Activated CD4-positive, alpha-beta memory T cell treated with anti-CD3 and anti-CD28 coated beads for 36 hours (primary cell): ENCODE measurements at places on chromosomes 3 and 15.

- no peak for DNase-seq
These were observed 103.8 kb upstream of the GALNT15 start for GRCh38 chr3:16070707-16071106.

DNA sequence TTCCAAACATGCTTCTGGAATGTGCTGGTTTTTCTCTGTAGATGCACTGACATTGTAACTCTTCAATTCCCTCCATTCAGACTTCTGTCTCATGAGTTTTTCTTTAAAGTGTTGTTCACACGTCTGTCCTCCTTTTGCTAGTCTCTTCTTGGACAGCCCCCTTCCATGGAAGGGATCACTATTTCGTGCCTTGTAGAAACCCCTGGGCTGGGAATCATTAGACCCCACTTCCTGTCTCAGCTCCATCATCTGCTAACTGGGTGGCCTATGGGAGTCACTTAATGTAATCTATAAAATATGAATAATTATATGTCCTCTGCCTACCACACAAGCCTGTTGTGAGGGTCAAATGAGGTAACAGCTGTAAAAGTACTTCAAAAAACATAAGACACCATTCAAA is 110.6 kb downstream of the THSD4 start:
- DNase-seq: no peak

GRCh38 chr3:71579935-71580406 is 3.6 kb downstream of the FOXP1 start:
- peak; percentile 12 for DNase-seq

DNA sequence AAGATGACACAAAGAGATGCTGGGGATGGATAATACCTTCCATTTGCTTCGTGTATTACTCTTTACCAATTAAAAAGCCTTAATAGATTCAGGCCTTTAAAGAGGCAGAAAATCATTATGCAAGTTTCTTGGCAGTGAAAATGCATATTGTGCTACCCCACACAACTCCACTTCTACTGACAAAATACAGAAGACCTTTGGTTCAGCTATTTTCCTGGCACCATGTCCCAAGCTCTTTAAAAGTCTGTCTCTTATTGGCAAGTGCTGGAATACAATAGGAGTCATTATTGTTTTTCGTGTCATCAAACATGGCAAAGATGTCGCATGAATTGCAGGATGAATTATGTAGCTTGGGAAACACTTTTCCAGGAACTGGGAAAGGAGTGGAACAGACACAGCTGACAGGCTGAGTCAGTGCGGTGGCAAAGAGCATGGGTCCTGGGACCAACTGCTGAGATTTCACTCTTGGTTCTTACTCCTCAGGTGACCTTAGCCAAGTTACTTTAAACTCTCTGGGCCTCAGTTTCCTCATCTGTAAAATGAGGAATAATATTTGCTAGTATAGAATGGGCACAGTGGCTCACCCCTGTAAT is 5.5 kb upstream of the TSPAN3 start:
- no peak for DNase-seq

DNA sequence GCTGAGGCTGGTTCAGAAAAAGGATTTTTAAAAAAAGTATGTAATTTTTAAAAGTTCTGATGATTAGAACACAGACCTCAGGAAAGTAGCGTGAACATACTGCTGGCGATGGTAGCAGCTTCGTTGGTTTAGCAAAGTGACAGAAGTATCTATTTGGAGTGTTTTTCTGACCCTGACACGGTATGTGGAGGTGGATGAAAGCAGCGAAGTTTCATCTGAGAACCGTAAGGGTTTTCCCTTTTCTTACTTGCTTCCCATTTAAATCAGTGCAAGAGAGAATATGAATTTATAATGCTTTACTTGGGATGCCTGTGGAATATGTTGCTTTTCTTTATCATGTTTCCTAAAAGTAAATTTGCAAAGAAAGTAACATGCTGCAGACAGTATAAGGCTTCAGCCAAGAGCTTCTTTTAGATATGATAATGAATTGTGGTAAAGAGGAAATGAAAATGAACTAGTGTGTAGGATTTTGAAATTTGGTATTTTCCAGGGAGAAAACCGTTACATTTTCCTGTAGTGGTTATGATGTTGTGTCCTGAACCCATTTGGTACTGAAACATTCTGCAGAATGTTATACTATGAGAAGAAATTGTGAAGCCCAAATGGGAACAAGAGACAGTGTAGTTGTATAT is 3.9 kb downstream of the CHST2 start:
- no peak for DNase-seq

DNA sequence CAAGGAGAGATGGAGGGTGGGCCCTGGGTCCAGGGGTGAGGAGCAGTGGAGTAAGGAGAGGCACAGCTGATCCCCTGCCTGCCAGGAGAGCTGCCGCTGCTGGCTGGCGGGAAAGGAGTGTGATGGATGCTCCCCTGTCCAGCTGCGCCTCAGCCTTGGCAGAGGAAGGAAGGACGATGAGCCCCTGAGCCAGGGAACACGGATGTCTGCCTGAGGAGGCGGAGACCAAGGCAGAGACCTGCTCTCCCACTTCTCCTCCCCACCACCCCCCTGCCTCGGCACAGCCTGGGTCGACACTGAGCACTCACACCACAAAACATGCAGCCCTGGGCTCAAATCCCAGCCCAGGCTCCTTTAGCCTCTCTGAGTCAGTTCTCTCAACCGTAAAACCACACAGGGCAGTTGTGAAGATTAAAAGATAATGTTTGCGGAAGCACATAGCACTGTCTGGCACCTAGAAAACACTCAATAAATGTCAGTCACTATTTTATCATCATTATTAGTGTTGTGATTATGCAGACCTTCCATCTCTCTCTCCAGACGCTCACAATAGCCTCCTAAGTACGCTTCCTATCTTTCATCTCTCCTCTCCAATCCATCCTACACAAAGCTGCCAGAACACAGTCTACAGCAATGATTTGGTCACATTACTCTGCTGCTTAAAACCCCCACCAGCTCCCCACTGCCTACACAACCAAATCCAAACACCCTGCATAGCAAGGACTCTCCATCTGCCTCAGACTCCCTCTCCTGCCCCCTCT is 52.2 kb downstream of the SEMA5B start:
- peak; percentile 23 for DNase-seq

DNA sequence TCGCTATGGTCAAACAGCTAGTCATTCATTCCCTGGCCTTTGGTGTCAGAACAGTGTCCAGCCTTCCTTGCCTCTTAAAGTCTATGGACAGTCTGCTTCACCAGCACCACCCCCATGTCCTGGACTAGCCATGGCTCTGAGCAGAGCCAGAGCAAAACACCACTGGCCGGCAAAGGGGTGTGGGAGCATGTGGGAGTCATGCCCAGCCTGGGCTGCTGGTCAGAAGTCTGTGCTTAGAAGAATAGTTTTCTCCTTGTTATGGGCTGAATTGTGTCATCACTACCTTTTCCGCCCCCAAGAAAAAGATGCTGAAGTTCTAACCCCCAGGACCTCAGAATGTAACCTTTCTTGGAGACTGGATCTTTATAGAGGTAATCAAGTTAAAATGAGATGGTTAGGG is 132.9 kb upstream of the LPP start:
- DNase-seq: no peak

GRCh38 chr15:81049835-81050234 is 49.1 kb downstream of the TLNRD1 start:
- no peak for DNase-seq

DNA sequence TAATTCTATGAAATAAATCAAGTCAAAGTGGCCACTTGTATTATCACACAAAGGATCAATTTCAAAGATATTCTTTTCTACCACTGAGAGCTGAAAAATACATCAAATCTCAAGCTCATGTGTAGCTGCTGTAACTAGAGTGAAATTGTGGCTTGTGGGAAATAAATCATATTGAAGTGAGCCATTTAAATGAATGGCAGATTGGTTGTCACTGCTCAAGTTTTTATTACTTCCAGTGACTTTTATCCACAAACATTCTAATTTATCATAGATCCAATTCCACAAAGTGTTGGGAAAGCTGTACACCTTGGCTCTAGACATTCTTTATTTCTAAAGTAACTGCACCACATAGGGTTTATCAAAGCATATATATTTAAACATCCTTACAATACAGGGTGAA is 285.4 kb downstream of the CNTN3 start:
- DNase-seq: no peak
